ENCODE measurements at places on chromosomes 4 and X. TPM values are rescaled to one million over a fixed set of nuclear protein-coding genes. Genes with fewer than 3 reads are reported as not detected.

The FAM53A gene
- 1.9 TPM for total RNA-seq

The CFAP299 gene
- not detected for total RNA-seq

- no peak for DNase-seq
Observed at GRCh38 chr4:110977554-110977953, 354.7 kb upstream of the PITX2 start.

- no peak for DNase-seq
Observed at GRCh38 chrX:13482746-13483541, 86.5 kb upstream of the EGFL6 start.

DNA sequence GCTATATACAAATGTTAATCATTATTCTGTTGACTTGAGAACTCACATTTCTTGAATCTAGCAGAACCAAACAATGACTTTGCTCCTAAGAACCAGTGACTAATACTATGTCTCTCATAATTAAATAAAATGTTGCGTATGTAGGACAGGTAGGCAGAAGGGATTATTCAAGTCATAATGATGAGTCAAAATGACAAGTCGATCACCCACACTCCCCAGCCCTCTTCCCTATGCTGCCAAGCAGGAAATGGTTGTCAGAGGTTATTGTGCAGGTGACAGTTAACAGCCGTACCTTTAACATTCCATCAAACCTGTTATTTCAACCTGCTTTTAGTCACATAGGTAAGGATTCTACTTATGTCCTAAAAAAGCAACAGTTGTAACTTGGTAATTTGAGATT, 22.0 kb upstream of the STK26 start:
- no peak for DNase-seq

Measured in sigmoid colon (tissue), 7 donors.